ENCODE measurements at places on chromosomes 1 and 21.

GRCh38 chr1:90502194-90502593 lies 214.9 kb downstream of the BARHL2 start:
- no peak for DNase-seq

DNA sequence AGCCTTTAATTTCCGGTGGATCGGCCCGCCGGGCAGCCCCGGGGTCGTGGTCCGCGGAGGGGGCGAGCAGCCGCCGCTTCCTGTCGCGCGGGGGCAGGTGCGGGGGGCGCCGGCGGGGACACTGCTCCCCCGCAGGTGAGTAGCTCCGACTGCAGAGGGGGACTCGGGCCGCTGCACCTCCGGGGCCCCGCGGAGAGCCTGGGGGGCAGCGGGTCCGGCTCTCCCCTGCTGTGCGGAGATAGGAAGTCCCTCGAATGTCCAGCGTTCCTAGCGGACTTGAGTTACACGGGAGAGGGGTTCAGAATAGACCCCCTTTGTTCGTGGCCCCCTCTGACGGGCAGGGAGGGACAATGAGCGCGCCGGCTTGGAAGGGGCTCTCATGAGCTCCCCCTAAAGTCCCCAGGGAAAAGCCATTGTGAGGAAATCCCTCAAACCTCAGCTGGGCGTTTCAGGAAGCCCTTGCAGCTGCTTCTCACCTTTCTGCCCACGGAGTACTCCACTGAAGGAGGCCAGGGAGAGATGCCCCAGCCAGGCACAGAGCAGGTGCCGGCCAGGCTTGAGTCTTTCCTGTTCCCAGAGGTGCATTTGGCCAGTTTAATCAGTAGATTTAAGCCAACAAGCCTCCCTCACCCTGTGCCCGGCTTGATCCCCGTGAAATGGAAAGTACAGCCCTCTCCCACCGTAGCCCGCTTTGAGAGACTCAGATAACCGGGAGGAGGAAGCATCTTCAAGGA lies 925 bp downstream of the PDE9A start:
- no peak for DNase-seq

- DNase-seq, result no peak
Observed at GRCh38 chr1:85279458-85280080, 3.1 kb upstream of the BCL10 start.

DNA sequence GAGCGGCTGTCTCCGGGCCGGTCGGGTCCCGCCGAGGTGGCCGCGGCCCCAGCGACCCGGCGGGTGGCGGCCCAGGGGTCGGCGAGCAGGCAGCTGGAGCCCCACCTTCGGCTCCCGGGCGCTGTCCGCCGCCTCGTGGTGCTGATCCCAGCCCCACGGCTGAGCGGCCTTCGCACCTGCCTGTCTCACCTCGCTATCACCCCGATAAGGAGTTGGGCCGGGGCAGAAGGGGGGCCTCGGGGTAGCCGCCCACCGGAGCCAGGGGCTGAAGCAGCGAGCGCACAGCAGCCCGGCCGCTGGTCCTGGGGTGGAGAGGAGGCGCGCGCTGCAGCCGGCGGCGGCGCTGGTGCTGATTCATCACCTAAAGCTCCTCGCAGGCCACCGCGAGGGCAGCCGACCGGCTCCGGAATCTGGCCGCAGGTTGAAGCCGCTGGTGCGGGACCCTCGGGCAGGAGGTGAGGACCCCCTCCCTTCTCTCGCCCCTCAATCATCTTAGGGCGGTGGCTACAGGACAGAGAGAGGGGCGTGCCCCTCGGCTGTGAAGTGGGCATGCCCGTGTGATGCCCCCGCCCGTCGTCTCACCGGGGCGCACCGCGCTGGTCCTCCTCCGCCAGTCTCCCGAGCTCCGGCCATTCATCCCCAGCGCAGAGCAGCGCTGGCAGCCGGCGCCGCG lies 575 bp downstream of the TRIM67 start:
- DNase-seq, result no peak

DNA sequence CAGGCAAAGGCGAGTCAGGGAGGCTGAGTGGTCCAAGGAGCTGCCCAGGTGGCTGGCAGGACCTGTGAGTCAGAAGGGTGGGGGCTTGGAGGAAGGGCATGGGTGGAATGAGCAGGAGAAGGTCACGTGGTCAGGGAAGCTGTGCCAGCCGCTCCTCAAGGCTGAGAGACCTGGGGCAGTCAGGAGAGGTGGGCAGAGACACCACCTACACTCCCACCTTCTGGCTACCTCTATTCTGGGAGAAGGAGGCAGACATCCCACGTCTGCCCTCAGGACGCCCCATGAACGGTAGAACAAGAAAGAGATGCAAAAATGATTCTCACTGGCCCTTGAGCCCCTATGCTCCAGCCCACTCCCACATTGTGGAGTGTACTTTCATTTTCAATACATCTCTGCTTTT lies 151.8 kb upstream of the RAB4A start:
- no peak for DNase-seq
